ENCODE measurements at places on chromosomes 2 and 18.
A peak's percentile ranks its signal among the peaks of the same experiment; 100 is the strongest.

DNA sequence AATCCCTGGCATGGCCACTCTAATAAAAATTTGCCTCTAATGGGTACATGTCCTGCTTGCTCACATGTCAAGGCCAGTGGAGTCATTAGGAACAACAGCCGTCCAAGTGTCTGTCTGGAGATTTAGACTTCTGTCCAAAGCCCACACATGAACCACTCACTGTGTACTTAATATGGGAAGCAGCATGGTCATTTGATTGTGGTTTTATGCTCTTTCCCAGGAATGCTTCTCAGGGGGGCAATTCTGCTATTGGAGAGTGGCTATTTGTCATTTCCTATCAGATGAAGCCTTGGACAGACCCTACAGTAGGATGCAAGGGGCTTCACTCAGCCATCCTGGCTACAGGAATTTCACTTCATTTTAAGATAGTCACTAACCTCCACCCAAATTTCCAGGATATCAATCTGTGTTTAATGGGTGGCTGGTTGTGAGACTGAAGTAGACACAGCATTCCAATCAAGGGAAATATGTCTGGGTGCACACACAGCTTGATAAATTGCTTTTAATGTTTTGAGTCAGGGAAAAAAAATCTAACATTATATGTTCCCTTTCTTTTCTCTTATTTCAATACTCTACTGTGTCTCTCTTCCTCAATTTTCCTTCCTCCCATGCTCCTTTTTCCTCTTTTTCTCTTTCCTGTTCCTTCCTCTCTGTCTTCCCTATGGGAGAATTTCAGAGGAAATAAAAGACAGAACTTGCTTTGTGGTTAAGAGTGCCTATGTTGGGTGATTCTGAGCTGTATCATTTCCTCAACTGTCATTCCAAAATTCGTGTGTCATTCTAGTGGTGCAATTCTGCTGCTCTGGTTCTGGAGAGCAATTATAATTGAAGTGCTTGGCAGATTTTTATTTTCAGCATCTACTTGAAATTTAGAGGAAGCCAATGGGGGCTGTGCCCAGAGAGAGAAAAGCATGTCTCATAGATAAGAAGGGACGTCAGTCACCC is 320.1 kb downstream of the OSR1 start:
- DNase-seq, result no peak

DNA sequence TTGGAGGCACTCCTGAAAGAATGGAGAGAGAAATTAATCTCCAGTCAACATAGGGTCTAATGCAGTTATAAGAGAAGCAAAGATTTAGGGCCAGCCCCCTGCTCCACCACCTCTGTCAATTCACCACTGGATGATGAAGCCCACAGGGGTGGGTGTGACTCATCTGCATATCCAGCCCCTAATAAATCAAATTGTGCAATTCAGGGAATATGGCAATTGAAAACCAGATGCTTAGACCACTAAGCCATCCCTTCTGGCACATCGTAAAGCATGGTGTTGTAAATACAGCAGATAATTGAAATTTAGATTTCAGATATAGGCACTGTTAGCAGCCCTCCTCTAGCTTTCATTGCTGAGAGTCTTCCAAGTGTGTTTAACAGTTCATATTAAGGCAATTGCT is 541.4 kb downstream of the PARD3B start:
- DNase-seq, result no peak

- DNase-seq, result no peak
Measured at GRCh38 chr18:12491611-12492435, 84.1 kb downstream of the PRELID3A start.

DNA sequence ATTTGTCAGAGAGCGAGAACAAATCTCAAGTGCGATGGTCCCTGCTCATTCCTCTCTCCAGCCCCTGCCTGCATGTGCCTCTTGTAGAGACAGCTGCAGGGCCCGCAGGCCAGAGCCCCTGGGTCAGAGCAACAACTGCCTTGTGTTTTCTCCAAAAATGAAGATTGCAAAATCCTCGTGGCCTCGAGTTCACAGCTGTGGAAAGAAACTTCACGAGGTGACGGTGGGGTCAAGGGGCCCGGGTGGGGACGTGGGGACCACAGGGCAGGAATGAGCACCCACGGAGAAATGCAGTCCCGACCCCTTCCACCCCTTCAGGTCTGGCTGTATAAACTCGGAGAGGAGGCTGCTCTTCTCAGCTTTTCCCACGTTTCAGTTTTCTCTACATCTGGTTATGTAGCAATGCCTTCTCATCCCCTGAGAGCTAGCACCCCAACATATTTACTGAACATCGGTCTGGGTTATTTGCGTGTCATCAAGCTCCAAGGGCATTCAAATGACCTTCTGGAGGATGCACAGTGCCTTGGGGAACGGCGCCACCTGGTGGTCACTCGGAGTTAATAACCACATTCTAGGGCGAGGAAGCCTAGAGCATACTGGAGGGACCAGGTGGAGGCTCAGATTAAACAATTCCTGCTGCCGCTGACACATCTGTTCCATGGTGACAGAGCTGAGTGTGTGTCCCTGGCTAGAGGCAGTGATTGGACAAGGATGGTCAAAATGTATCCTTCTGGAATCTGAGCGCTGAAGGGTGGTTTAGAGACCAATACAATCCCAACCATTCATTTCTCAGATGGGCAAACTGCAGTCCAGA is 91.4 kb upstream of the CYRIA start:
- peak; percentile 26 for DNase-seq

GRCh38 chr18:42047721-42048120 is 92.7 kb downstream of the PIK3C3 start:
- no peak for DNase-seq

DNA sequence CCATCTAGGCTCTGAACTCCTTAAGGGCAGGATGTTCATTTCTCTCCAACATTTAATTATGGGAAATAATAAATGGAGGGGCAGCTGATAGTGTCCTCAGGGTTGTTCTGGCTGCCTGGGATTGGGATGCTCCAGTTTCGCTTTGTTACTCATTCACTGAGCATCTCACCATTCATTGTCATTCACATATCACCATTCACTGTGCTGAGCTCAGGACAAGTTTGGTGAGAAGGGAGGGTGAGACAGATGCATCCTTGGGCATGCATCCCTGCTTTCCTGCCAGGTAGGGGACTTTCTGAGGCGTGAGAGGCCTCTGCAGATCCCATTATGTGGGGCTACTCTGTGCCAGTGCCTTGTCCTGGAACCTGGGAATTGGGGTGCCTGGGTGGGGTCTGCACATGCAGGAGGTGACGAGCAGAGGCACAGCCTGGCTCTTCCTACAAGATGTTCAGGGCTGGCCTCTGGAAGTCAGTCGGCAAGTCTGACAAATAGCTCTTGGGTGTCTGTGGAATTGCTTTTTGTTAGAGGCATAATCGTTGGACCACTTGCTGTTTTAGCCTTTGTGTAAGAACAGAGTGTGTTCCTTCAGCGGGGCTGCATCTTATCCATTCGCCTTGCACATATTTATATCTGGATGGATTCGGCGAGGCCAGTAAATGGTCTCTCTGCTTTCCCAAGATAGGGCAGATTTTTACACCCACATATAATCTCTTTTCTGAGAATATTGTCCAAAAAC is 323.2 kb upstream of the THSD7B start:
- no peak for DNase-seq

- DNase-seq, result no peak
Measured at GRCh38 chr2:23698721-23699579, 228.0 kb downstream of the ATAD2B start.

- no peak for DNase-seq
Measured at GRCh38 chr2:147325990-147326389, 518.8 kb upstream of the ACVR2A start.

DNA sequence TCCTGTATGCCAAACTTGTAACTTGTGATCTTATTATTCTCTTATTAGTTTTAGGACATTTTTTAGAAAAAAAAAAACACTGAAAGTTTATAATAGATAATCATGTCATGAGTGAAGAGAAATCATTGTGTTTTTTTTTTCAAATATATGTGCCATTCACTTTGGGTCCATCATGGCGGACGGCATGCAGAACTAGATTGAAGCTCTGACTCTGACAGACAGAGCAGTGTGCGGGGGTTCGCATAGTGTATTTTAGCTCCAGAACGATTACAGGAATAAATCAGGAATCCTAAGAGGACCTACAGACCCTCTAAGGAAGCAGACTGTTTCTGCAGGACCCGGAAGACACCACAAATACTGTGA is 484.4 kb upstream of the REG3G start:
- no peak for DNase-seq

DNA sequence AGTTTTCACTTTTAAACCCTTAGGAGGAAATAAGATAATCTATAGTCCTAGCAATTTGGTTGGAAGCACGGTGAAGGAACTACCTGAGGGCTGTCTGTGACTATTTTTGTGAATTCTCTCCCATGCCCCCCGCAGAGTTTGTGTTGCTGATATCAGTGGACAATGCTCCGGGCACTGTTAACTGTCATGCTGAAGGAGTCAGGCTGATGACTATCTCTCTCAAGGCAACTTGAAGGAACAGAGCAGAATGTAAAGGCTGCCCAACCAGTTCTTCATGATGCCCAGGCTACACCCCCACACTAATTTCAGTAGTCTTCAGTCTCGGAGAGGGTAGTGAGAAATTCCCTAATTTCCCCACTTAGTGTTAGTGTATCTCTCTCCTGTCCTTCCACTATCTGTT is 21.6 kb upstream of the RAB6C start:
- no peak for DNase-seq

- no peak for DNase-seq
Measured at GRCh38 chr18:13136904-13137669, 81.5 kb upstream of the LDLRAD4 start.

DNA sequence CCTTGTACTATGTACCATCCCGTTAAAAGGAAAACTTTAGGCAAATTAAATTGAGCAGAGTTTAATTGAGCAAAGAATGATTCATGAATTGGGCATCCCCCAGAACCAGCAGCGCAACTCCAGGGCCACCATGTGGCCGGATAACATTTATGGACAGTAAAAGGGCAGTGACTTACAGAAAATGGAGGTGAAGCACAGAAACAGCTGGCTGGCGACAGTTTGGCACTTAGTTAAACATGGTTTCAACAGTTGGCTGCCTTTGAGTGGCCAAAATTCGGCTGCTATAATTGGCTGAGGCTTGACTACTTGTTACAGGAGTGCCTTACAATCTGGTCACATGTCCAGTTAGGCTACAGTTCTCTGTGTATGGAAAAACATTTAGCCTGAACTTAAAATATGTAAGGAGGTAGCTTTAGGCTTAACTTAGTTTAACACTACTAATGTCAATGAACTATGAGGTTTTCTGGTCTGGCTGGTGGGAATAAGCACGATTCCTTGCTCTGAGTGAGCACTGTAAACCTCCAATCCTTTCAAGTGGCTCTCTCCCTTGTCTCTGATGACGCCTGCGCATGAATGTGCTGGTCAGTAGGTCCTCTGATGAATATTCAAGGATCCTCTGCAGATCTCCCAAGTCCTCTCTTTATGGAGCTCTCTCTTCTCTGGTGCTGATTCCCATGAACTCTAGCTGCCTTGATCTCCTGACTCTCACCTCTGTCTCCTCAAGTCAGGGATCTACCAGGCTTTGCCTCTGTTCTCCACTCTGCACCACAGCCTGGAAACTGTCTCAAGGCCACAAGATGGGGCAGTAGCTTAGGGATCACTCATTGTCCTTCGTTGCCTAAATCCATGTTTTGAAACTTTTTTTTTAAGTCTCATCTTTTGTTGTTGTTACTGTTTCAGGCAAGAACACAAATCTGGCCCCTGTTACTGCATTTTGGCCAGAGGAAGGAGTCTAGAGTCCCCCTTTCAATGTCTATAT is 24.4 kb upstream of the RAB31 start:
- DNase-seq, result no peak

GRCh38 chr2:121536347-121536746 is 5.7 kb downstream of the RNU4ATAC start:
- no peak for DNase-seq

DNA sequence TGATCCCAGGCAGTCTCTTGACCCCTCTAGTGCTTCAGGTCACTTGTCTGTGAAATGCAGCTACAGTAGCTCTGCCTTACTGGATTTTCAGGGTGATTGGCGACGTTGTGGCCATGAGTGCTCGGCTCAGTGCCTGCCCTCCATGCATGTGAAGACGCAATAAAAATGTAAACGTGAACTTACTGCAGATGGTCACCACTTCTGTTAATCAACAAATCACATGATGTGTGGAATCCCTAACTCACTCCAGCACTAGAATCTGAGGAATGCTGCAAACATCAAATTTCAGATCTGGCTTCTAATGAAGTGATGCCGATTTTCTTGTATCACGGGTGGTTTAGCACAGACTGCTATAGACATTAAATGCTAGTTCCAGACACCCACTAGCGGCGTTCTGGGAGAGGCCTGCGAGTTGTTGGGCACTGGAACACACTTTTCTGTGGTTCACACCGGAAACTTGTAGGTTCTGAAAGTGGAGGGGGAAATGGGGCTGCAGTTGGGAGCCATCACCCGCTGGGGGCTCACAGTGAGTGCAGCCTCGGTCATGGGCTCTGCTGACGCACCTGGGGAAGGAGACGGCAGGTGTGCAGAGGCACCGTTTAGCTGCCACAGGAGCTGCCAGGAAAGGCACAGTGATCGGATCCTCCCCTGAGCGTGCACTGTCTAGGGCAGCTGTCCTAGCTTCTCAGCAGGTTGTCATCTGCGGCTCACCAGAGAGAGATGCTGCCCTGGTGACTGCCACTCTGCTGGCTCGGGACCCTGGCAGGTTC is 6.5 kb downstream of the CNDP1 start:
- no peak for DNase-seq

- no peak for DNase-seq
Measured at GRCh38 chr18:71115261-71115660, 826.4 kb downstream of the SOCS6 start.

- DNase-seq, result no peak
Measured at GRCh38 chr18:22796113-22796512, 137.0 kb upstream of the RBBP8 start.

GRCh38 chr2:120526047-120526562 is 180.2 kb downstream of the INHBB start:
- no peak for DNase-seq

DNA sequence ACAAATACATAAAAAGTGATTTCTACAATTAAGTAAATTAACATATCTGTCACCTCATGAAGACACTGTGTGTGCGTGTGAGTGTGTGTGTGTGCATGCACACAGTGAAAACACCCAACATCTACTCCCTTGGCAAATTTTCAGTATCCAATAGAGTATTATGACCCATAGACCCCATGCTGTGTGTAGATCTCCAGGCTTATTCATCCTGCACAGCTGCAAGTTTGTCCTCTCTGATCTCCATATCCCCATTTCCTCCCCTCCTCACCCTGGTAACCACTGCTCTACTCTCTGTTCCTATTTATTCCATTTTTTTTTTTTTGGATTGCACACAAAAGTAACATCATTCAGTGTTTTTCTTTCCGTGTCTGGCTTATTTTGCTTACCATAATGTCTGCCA is 391.0 kb downstream of the SOX11 start:
- no peak for DNase-seq

Measured in stimulated activated CD8-positive, alpha-beta memory T cell treated with anti-CD3 and anti-CD28 coated beads, Interleukin-7, amount 100 ng/mL, for 24 hours (primary cell).